ENCODE measurements at places on chromosomes 1 and 21.

- DNase-seq: no peak
Observed at GRCh38 chr1:99438656-99439230, 174.5 kb downstream of the PLPPR4 start.

- no peak for DNase-seq
Observed at GRCh38 chr1:192706936-192707335, 71.0 kb downstream of the RGS13 start.

DNA sequence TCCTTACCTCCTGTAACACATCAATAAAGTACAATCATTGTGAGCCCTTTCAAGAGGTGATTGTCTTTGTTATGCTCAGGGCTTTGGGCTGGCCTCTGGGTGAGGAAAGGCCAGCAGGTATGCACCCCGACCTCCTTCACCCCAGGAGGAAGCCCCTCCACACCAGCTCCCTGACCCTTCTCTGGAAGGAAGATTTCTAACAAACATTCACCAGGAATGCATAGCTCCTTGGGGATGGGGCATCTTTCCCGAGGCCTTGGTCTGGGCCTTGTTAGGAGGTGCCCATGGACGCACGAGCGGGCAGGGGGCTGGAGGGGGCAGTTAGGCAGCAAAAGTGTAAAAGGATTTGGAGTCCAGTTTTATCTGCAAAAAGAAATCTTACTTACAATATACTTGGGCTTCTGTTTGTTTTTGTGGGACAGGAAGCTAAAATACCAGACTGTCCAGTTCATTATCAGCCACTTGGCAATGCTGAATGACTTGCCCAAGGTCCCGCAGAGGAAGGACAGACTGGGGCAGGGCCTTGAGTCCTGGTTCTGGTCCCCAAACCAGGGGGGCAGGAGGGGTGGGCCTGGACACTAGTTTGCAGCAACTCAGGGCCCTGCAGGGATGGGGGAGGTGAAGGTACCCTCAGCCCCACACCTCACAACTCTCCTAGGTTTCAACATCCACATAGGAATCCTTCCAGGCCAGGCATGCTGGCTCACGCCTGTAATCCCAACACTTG, 10.1 kb downstream of the ZC3H12A start:
- DNase-seq: no peak

DNA sequence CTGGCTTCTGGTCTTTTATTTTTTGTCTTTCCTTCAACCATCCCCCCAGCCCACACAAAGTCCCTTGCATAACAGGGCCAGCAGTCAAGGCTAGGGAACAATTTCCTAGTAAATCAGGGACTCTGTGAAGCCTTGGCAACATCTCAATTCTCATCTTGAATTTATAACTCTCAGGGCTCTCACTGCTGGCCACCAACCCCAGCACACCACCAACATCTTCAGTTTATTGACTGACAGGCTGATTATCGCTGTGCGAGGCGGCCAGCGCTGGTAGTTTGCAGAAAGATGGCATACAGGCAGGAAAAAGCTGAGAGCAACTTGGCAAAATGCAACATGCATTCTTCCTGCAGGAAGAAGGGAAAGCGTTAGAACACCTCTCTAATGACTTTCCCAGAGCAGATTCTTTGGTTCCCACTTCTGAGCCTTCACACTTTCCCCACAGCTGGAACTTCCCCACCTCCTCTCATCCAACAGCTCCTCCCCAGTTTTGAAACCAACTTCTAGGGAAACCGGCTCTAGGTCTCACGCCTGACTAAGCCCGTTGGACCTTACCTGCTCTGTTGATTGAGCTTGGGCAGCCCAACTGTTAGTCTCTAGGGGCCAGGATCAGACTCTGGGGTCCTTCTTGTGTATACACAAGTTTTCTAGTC, 26.3 kb upstream of the CSF1 start:
- no peak for DNase-seq

Data from NCI-H187 treated with DMSO at 0.1 percent for 48 hours (cell line).